ENCODE measurements at places on chromosomes 4 and X.

GRCh38 chr4:14667624-14668151 is 334.6 kb upstream of the CPEB2 start:
- no peak for DNase-seq

DNA sequence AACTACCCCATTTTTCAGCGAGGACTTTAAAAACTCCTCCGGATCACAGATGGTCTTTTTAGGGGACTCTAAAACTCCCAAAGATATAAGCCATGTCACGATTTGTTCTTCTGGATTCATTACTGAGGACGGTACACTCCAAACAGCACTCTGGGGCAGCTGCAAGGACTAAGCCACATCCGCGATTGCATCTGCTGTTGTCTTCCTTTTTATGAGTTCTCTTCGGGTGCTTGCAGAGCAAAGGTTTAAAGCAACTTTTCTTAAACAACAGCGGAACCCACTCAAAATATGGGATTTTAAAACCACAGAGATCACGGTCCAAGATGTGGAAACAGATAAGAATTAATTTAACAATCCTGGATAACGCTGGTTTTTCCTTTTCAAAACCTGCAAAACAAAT is at the start of gene ARHGEF6:
ARHGEF6 (minus strand) TSS at position 170 of the 400 bp plus-strand sequence; CDS start at position 120, 50 bp downstream.
- no peak for DNase-seq

GRCh38 chr4:88097781-88098180 is 60.7 kb downstream of the ABCG2 start:
- no peak for DNase-seq

DNA sequence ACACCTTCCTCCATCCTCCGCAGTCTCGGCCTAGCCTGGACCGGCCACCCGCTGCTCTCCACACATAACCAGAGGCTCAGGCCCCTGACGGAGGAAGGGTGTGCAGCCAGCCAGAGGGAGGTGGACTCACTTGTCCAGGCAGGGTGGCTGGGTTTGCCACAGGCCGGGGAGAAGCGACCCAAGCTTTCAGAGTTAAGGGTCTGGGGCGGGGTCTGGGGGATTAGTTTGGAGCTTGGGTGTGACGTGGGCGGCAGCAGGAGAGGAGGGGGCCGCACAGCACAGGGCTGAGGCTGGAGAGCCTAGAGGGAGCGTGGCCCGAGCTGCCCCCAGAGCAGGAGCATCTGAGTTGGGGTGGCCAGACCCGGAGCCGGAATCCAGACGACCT is 22.4 kb upstream of the CPLX1 start:
- no peak for DNase-seq

DNA sequence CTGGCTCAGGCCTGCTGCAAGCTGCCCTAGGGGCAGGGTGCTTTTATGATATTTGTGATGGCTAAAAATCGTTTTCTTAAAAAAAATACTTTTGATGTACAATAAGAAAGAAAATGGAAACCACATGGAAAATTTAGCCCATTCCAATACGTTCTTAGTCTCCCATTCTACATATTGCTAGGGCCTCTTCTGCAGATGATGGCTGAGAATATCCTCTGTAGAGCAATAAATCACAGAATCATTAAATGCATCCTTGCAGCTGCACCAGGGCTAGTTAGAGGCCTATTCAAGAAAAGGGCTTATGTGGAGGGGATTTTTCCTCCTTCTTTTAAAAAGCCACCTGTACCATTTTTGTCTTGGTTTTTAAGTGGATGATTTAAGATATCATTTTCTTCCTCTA is 97.6 kb upstream of the C1GALT1C1 start:
- no peak for DNase-seq

GRCh38 chr4:122827879-122828601 is 1.4 kb downstream of the FGF2 start:
- DNase-seq: no peak

GRCh38 chrX:110003167-110004156 is 548 bp downstream of the TMEM164 start:
- no peak for DNase-seq

DNA sequence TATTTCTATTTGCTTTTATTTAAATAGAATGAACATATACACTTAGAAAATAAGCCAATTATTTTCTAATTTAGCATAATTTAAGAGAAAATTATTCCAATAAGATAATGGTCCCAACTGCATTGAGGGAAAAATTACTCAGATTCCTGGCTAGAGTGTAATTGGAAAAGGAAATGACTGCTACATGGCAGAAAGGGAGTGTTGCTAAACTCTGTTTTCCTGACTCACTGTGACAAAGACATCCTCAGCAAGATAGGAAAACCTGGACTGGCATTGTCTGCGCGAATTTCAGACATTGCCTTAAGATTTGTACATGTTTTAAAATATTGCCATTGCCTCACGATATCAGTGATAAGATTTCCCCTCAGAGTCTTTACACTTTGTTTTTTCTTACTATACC is 8.2 kb downstream of the TNIP3 start:
- DNase-seq: no peak

GRCh38 chr4:165462009-165462408 is 83.2 kb downstream of the CPE start:
- DNase-seq: no peak

Measured in putamen (tissue), 1 donor.